ENCODE measurements at places on chromosomes 2 and 18.

DNA sequence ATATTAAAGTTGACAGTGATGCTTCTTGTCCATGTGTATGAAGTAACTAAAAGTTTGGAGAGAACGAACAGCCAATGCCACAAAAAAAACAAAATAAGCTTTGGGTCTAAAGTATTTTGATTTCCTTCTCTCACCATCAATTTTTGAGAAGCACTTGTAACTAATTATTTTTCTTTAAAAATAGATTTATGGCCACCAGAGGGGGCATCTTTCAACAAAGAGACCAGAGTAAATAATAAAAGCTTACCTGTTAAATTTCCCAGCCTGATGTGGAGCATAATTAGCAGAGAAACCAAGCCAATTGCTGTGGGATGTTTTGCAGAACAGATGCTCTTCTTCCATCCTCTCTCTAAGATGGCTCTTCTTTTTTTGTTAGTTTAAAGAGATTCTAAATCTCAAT, 29.0 kb downstream of the LINC00305 start:
- DNase-seq = no peak

DNA sequence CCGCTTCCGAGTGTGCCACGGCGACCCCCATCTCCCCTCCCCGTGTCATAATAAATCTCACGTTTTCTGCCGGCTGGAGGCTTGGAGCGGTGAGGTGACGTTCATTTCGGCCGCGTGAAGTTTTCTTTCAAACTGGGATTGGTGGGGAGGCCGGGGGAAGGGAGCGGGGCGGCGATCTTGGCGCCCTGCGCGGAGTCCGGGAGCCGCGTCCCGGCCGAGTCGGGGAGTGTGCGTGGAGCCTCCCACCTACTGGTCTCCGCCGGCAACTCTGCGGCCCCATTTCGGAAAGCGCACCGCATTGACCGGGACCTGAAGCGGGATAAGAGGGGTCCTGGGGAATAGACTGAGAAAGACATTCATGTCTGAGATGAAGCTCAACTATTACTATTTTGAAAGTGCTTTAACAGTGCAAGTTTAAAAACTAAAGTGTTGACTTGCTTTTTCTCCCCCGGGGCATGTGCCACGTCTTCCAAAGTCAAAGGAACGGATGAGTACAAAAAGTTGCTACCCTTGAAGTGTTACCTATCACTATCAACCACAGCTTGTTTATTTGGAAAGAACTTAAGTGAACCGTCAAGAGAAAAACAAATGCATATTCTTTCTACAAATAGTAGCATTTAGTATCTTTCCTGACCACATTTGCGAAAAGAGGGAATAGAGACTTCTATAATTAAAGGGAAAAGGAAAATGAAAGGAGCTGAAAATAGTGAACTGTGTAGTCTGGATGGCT, 818 bp upstream of the IKZF2 start:
- DNase-seq = peak; percentile 32

DNA sequence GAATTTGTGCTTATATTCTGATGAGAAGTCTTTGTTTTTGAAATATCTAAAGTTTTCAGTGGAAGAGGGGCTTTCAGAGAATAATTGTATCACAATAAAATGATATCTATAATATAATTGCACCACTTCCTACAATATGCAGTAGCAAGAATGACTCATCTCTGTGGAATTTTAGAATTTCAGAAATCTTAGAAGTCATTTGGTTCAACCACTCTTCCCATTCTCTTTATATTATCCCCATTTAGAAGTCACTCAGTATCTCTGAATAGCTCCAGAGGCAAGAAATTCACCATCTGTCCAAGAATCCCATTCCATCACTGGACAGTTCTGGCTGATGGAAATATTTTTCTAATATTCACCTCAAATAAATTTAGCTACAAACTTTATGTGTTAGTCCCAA, 59.3 kb upstream of the CCDC68 start:
- DNase-seq = no peak

DNA sequence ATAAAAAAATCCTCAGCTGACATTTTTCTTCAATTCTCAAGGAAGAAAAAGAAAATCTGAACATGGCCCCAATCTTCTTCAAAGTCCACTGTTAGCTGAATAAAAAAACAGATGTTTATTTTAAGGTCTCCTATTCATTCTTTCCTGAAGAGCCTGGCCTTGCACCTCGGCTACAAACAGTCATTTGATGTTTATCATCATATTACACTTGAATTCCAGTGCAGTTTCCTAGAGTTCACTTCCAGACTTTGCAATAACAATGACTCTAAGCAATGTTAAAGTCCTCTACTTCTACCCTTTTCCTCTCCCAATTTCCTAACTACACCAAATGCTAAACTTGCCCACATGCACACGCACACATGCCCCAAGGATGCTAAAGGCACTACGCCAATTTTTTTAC, 70.1 kb downstream of the NOL10 start:
- DNase-seq = no peak

GRCh38 chr18:78174737-78175136, 804.9 kb upstream of the SALL3 start:
- no peak for DNase-seq

GRCh38 chr18:45652303-45653080, 37.2 kb downstream of the SLC14A2 start:
- no peak for DNase-seq

DNA sequence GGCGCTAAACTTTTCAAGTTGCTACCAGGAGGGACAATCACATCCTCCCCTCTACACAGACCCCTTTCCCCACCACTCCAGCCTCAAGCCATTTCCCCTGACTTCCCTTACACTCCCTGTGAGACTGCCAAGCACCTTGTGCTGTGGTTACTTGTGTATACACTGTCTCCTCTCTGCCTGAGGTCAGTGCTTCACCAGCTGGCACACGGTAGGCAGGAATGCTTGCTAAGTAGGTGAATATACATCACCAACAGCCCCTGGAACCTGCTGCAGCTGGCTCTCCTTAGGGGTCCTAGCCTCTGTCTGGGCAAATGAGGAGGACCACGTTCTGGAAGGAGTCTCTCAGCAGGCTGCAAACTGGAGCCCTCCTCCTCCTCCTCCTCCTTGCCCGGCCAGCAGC, 38.3 kb upstream of the ACAA2 start:
- no peak for DNase-seq

- DNase-seq = no peak
These were observed 66.3 kb upstream of the GPR45 start for GRCh38 chr2:105175231-105175630.

Data from omental fat pad (tissue), 4 donors.